ENCODE measurements at places on chromosomes 2 and 18. TPM values are rescaled to one million over a fixed set of nuclear protein-coding genes. Genes with fewer than 3 reads are reported as not detected.

The SMYD1 gene
- not detected for polyA plus RNA-seq

The TMEM87B gene
- polyA plus RNA-seq: 29.9 TPM

The UGT1A4 gene
- polyA plus RNA-seq: not detected

GRCh38 chr2:152638056-152638455 is 79.2 kb downstream of the PRPF40A start:
- no peak for DNase-seq

- no peak for DNase-seq
These were observed 80.9 kb downstream of the AQP4 start for GRCh38 chr18:26784599-26784998.

- DNase-seq: no peak
These were observed 9.4 kb downstream of the COLEC11 start for GRCh38 chr2:3604207-3604877.

GRCh38 chr18:70827632-70828031 is 538.8 kb downstream of the SOCS6 start:
- DNase-seq: no peak

Measured in left kidney (tissue), 8 donors.